ENCODE measurements at places on chromosomes 16 and 17.

- DNase-seq, result no peak
Measured at GRCh38 chr16:60771138-60771537, 1265.1 kb downstream of the CDH8 start.

- DNase-seq, result no peak
Measured at GRCh38 chr16:17151335-17151734, 319.4 kb downstream of the XYLT1 start.

DNA sequence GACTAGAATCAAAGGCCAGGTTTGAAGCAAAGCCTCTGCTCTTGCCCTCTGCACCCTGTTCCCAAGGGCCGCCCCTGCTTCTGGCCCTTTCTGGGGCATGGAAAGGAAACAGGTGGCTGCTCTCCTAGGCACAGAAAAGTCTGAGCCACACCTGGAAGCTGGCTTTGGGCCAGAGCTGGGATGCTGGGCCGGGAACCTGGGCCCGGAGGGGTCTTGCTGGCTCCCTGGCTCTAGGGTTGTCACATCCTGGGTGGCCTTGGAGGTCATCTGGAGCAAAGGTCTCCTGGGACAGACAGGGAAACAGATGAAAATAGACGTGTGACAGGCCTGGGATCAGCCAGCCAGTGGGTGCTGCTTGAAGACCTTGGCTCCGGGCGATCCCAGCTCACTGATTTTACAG is 74.1 kb upstream of the LHX1 start:
- no peak for DNase-seq

DNA sequence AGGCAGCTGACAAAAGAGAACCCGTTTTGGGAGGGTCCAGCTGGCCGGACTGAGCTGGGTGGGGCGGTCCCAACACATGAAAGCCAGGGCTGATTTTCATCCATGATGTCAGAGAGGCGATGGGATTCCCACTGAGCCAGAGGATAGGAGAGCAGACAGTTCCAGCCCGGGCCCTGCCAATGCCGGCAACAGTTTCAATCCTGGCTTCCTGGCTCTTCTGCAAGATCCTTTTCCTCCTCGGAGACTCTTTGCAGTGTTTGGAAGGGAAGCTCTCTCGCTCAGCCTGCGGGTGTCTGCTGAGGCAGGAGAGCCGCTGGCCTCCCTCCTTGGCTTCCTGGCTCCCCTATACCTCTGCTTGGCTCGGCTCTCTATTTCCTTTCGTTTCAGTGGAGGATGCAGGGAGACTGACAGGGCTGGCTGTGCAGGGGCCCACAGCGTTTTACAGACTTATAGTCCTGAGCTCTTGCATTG is 145.5 kb upstream of the SOX9 start:
- DNase-seq, result no peak

- DNase-seq, result no peak
Measured at GRCh38 chr16:51328733-51329132, 177.7 kb upstream of the SALL1 start.

- DNase-seq, result no peak
Measured at GRCh38 chr17:51079049-51079448, 41.6 kb downstream of the SPAG9 start.

DNA sequence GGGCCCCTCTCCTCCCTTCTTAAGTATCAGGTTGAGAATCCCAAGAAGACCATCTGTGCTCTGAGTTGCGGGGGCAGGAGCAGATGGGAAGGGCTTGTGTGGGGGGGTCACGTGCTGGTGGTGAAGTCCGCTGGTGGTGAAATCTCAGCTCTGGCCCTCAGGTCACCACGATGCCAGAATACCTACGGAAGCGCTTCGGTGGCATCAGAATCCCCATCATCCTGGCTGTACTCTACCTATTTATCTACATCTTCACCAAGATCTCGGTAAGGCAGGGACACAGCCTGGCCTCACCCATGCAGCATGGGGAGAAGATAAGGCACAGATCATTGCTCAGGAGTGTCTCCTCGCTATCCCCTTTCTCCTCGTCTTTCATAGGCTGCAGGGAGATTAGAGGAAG is 29.7 kb downstream of the SLC5A11 start:
- no peak for DNase-seq

- DNase-seq, result no peak
Measured at GRCh38 chr16:51757124-51757470, 606.0 kb upstream of the SALL1 start.

DNA sequence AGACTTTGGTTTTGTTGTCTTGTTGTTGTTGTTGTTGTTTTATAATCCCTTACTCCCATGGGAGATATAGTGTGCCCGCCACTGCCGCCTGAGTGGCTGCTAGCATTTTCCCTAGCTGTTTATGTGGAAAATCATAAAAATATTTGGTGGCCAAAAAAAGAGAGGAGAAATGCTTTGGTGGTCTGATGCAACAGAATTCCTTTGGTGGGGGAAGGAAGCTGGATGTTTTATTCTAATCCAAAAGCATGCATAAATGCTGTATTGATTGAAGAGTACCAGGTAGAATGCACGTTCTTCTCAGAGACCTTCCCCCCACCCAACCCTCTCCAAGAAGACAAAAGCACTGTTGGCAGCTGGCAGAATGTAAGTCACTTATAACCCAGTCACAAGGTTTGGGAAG is 93.2 kb downstream of the C17orf67 start:
- DNase-seq, result no peak

DNA sequence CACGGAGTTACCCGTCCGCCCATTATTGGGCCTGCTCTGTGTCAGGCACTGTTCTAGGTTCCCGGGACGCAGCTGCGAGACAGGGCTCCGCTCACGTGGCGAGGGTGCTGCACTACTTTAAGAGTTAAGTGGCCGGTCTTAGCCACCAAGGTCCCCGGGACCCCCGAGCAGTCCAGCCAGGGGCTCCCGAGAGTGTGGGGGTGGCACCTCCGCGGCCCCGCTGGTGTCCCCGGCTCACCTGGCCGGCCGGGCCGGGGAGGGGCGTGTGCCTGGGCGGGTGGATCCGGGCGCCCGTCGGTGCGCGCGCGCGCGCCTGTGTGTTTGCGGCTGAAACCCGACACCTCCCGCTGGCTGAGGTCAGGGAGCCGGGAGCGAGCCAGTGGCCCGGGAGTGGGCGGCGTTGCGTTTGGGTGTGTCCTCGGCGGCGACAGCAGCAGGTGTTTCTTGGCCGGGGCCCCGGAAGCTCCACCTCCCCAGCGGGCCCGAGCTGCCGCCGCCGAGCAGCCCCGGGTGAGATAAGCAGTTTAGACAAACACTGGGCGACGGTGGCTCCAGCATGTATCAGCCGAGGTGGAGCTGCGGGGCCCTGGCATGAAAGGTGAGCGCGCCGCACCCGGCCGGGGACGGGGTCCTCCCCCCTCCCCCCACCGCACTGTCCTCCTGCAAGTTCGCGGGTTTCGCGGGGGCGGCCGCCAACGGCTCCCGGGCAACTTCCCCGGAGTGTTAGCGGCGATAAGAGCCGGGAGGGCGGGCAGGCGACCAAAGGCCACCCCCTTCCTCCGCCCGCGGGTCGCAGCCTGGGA is at the start of gene GSE1:
TSS of gene GSE1 (plus strand) at position 522 of the 803 bp plus-strand sequence. CDS start at position 592, 70 bp downstream.
- DNase-seq, result peak; percentile 99

GRCh38 chr17:39926588-39927100 is 757 bp downstream of the ORMDL3 start:
- no peak for DNase-seq

DNA sequence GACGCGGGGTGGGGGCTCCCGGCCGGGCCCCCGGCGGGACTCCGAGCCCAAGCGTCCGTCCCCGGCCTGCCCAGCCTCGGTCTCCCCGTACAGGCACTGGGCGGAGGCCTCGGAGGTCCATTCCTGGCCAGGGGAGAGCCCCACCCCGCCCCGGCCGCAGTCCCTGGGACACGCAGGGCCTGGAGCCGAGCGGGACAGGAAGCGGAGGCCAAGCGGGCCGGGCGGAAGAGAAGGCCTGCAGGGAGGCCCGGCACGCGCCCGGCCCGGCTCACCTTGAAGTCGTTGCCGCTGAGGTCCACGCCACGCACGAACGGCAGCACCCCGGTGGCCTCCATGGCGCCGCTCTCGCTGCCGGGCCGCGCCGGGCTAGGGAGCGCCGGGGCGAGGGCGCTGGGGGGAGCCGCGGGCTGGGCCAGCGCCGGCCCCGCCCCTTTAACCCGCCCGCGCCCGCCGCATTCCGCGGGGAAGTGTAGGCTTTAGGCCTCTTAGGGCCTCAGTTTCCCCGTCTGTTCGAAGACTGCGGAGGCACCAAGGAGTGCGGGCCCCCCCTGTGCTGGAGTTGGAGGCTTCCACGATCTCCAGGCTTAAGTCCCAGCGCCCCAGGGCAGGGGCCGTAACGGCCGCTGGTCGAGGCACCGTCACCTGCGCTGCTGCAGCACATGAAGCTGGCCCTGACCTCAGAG is at the start of gene FLII:
TSS of gene FLII (minus strand) at position 383 of the 683 bp plus-strand sequence. CDS start at position 335, 48 bp downstream.
- DNase-seq, result peak; percentile 38

- DNase-seq, result no peak
Measured at GRCh38 chr17:79114458-79115301, 40.1 kb downstream of the ENGASE start.

GRCh38 chr16:87700406-87701077 is 65.2 kb downstream of the KLHDC4 start:
- no peak for DNase-seq

DNA sequence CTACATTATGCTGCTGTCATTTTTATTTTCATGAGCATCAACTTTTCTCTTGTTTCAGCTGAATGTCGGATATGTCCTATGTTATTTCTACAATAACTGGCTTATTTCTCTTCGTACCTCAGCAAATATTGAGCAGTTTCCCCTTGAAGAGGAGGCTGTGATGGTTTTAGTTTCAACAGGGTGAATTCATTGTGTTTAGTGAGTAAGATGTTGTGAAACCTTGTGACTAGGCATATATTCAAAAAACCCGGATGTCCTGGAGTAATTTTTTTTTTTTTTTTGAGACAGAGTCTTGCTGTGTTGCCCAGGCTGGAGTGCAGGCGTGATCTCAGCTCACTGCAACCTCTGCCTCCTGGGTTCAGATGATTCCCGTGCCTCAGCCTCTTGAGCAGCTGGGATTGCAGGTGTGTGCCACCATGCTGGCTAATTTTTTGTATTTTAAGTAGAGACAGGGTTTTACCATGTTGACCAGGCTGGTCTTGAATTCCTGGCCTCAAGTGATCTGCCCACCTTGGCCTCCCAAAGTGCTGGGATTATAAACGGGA is 11.1 kb downstream of the CPD start:
- no peak for DNase-seq

DNA sequence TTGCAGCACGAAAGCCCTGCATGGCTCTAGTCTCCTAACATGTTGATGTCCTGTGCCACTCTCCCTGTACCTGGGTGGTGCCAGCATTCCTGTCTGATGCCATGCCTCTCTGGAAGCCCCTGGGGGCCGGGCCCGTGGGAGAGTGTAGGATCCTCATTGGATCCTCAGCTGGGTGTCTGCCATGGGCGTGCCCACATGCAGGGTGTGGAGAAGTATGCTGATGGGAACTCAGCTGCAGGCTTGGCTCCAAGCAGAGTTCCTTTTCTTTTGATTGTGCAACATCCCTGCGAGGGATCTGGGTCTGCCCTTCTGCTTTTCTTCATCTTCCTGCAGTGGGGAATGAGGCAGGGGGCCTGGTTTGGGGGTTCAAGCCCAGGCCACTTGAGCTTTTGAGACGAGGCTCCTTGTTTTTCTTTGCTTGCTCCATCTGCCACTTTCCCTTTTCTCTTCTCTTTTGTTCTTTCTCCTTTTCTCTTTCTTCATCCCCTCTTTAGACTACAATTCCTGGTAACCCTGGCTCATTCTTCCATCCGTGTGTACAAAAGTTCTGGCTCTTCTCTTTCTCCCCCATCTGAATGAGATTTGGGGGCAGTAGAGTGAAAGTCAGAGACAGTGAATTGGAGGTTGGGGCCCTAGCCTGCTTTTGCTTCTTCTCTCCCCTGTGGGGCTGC is 32.9 kb downstream of the KSR1 start:
- no peak for DNase-seq

DNA sequence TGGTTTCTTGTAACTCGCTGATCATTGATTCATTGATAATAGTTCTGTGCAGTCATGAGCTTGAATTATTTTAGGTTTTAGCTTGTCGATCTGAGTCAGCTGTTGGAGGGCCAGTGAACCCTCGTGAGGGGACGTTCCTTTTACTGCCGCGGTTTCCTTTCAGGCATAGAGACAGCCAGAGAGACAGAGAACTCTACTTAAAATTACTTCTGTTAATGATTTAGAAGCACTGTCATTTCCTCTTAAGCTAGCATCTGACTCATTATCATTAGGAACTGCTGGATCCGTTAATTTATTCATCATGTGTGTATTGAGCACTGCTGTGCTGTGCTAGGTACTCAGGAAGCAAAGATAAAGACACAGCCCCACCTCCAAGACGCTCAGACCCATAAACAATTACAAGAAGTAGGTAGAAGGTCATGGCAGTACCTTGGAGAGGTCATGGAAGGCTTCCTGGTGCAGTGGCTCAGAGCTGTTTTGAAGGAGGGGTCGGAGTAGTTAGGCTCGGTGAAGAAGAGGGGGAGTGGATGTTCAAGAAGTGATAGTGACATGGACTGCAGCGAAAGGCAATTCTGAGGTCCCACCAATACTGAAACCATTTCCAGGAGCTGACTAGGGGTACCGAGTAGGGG is 3.3 kb downstream of the PGS1 start:
- no peak for DNase-seq

- no peak for DNase-seq
Measured at GRCh38 chr17:80262775-80263244, 2.2 kb downstream of the RNF213 start.

DNA sequence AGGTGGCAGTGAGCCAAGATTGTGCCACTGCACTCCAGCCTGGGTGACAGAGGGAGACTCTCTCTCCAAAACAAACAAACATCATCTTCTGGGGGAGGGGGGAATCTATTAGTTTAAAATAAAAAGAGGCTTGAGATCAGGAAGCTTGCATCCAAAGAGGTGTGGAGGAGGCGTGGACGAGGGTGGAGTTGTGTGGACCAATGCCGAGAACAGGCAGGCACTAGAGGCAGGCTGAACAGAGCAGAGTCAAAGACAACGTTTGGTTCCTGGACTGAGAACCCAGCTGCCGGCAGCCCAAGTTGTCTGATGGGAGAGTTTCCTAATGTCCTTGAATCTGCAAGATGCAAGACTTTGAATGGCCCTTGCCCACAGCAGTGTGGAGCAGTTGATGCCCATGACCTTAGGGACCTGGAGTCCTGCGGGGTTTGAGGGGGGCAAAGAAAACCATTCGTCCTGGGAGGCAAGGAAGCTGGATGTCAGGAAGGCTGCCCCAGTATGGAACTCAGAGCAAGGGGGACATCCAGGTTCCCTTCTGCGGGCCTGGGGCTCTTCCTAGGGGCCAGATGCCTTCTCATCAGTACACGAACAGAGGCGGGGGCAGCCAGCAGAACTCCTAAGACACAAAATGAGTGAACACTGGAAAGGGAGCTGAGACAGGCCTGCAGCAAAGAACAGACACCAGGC is 9.2 kb downstream of the TBC1D16 start:
- DNase-seq, result no peak

DNA sequence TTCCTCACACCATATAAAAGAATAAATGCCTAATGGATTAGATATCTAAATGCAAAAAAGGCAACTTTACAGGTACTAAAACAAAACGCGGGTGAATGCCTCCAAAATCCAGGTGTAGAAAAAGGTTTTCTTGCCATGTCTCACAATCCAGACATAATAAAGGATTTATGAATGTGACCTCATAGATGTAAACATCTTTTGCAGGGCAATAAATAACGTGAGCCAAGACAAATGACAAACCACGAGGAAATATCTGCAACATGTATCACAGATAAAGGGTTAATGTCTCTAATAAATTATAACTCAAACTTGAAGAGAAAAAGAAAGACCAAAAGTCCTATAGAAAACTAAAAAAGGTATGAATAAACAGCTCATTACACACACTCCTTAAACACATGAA is 180.7 kb downstream of the PARN start:
- DNase-seq, result no peak

GRCh38 chr16:16041196-16041892 is 91.9 kb downstream of the ABCC1 start:
- DNase-seq, result no peak
